ENCODE measurements at places on chromosomes 3 and 15.

GRCh38 chr3:194148383-194148782 lies 12.4 kb downstream of the HES1 start:
- DNase-seq = no peak

- DNase-seq = no peak
These were observed 2.8 kb upstream of the CAND2 start for GRCh38 chr3:12793701-12794100.

- DNase-seq = no peak
These were observed 846 bp upstream of the POLG start for GRCh38 chr15:89335298-89336041.

- DNase-seq = peak; percentile 89
These were observed 26.6 kb downstream of the ILDR1 start for GRCh38 chr3:121995161-121996137.

- DNase-seq = no peak
These were observed 17.7 kb downstream of the POC1A start for GRCh38 chr3:52136513-52136912.

GRCh38 chr3:41000471-41000870 lies 198.8 kb upstream of the CTNNB1 start:
- no peak for DNase-seq

DNA sequence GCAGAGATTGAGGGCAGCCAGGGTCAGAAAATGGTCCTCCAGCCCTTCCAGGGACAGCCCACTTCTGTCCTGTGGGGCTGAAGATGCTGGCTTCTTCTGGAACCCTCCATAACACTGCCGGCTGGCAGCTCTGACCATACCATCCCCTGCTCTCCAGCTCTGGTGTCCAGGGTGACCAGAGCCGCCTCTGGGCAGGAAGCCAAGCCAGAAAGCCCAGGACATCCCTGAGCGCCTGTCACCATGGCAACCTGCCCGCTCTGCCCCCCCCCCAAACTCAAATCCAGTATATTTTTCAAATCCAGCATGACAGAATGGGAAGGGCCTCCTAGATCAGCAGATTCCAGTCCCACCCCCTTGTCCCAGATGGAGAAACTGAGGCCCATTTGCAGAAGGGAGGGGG lies 420 bp upstream of the TMIE start:
- DNase-seq = no peak

- DNase-seq = no peak
These were observed 99.1 kb upstream of the AGTR1 start for GRCh38 chr3:148598619-148599018.

DNA sequence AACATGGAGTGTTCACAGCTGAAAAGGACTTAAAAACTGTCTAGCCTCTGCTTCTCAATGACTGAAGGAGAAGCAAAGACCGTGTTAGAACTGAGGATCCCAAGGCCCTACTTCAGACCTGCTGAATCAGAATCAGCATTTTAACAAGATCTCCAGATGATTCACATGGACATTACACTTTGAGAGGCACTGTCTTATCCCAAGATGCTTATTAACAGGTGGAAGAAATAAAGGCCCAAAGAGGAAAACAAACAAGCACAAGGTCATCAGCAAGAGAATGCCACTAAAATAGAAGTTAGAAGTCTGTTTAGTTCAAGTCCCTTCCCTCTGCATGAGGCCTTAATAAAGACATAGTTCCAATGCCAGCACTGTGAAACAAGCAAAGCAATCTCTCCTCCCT lies 191.4 kb upstream of the BCL6 start:
- no peak for DNase-seq

DNA sequence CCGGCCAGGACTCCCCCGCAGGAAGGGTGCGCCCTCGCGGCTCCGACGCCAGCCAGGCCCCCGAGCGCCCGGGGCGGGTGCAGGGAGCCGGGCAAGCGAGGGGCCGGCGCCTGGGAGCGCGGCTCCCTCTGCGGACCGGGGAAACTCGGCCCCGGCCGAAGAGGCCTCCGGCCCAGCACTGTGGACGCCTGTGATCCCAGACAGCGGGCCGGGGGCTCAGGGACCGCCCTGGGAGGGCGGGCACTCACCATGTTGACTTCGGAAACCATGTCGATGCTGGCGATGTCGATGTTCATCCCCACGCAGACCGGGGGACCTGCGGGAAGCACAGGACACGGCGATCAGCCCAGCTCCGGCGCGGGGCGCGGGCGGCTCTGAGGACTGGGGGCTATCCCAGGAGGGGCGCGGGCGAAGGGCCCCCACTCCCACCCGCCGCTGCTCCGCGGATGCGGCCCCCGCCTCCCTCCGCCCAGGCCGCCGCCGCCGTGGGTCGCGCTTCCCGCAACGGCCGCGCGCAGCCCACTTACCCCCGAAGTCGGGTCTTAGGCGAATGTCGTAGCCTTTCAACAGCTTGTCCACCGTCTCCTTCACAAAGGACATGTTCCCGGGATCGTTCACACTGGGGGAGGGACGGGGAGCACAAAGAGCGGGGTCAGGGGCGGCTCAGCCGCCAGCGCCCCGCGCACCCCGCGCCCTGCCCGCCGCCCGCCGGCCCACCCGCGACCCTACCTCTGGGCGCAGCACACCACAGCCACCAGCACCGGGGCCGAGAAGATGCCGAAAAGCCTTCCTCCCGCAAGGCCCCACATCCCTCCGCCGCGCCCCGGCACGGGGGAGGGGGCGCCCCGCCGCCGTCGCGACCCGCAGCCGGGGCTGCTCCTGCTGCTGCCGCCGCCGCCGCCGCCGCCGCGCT lies at the start of gene GABRB3:
Gene GABRB3, minus strand, starts transcription at position 913 of the 913 bp plus-strand sequence.
- DNase-seq = no peak

- DNase-seq = no peak
These were observed 876.1 kb upstream of the CADM2 start for GRCh38 chr3:84082726-84083125.

DNA sequence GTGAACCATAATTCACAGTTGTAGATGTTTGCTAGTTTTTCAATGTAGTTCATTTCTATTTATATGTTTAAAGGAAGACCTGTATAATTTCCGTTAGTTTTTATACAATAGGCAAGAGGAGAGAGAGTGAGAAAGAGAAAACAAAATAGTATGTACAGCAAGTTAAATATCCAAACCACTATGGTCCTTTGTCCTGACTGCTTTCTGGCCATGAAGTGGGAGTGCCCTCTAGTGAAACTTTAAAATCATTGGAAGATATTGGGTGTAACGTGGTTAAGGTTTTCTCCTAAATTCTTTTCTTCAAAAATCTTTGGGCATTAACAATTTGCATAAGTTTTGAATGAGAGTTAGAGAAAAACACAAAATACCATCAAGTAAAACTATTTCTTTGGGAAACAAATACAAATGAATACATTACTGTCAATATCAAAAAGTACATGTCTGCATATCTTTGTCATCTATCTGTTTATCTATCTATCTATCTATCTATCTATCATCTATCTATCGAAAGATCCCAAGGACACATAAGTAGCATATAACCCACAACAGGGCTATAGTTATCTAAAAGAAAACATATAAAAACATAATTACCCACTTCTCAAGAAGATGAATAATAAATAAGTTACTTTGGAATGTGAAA lies 534.6 kb upstream of the ATP11B start:
- peak; percentile 73 for DNase-seq

- peak; percentile 35 for DNase-seq
These were observed 8.0 kb upstream of the FAM107A start for GRCh38 chr3:58585005-58585786.

GRCh38 chr3:22371036-22371435 lies 620.0 kb upstream of the ZNF385D start:
- DNase-seq = no peak

GRCh38 chr3:95407709-95408463 lies 1345.0 kb downstream of the NSUN3 start:
- no peak for DNase-seq

- DNase-seq = peak; percentile 60
These were observed 179.9 kb upstream of the C2CD4B start for GRCh38 chr15:62344806-62345539.

GRCh38 chr15:74352393-74352910 lies 15.0 kb downstream of the CYP11A1 start:
- no peak for DNase-seq

- peak; percentile 50 for DNase-seq
These were observed 1.5 kb downstream of the CYP1A1 start for GRCh38 chr15:74723754-74724334.

- peak; percentile 43 for DNase-seq
These were observed 21.2 kb downstream of the NGRN start for GRCh38 chr15:90286678-90287077.

DNA sequence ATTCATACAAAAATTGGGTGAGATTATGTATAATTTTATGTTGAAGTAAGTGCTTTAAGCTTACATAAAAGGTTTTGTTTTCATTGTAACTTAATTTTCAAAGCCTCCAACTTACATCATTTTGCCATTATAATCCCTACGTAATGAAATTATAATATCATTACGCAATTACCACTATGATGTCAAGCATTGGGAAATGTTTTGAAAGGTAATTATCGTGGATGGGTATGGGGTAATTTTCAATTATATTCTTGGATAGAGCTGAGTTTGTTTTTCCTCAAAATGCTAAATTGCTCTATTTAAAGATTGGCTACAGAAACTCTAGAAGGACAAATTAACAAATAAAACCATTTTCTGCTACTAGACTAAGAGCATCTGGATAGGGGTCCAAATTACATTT lies 80.2 kb upstream of the FAM3D start:
- no peak for DNase-seq

DNA sequence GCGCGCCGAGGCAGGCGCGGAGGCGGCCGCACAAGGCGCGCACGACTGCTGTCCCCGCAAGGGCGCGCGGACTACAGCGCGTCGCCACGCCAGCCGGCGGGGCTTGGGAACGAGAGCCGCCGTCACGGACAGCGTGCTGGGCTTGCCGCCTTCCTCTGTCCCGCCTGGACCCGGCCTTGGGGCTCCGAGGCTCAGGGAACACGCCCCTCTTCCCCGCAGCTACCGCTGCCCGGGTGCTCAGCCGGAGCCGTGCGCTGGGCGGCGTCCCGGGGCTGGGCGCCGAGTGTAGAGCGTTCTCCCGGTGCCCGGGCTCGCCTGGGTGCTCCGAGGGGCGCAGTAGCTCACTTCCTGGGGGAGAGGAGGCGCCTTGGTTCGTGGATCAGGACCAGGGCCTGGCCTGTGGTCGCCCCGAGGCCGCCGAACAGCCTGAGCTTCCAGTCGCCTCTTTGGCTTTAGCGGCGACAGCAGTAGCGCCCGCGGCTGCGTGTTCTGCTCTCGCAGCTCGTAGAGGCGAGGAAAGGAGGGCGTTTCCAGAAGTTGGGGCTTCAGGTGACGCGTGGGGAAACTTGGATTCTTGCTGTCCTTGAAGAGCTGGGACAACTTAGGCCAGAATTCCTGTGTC lies 226.7 kb upstream of the C2CD4B start:
- no peak for DNase-seq

GRCh38 chr3:51216291-51216690 lies 168.8 kb upstream of the MANF start:
- DNase-seq = no peak

- no peak for DNase-seq
These were observed 1.3 kb downstream of the INKA1 start for GRCh38 chr3:49804141-49805041.

DNA sequence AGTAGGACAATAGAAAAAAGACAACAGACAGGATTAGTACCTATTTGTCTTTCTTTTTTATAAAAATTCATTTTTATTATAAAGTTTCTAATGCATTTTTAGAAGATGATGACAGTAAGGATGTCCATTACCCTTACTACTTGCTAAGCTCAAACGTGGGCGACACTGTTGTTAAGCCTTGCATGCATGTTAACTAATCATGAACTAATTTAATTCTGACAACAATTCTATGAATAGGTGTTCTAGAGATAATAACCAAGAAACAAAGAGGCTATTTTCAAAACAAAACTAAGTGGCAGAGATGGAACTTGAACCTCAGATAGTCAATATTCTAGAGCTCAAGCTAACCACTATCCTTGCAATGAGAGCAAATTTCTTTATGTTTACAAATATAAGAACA lies 247.9 kb downstream of the GBE1 start:
- DNase-seq = no peak
